ENCODE measurements at places on chromosomes 16 and 17. TPM values are rescaled to one million over a fixed set of nuclear protein-coding genes. Genes with fewer than 3 reads are reported as not detected.

- DNase-seq = no peak
Measured at GRCh38 chr17:42670789-42671657, 5.8 kb downstream of the PLEKHH3 start.

ASPHD1 gene
- total RNA-seq = 0.61 TPM

DNA sequence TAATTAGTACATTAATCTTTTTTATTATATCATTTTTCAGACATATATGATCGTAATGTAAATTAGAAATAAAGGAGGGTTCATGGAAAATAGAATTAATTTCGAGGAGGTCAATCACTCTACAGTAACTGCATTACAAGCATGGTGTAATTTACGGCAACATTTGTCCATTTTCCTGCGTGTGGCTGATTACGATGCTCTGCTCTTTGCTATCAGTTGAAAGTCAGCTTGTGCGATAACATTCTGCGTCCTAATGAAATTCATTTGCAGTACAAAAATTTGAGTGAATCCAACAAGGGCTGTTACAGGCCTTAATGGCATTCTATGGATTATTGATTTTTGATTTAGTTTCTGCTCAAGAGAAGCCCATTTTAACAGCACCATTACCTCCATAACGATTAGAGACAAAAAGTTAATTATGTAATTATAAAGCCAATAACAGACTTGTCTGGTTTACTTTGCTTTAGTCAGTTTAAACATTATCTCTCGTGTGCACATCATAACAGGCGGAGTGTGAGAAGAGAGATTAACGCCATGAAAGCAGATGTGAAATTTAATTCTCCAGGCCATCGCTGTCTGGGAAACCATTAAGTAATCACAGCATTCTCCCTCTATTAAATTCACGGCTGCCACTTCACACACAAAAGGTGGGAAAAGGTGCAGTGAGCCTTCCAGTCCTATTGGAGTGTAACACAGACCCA is 256.4 kb upstream of the IRX3 start:
- no peak for DNase-seq

DNA sequence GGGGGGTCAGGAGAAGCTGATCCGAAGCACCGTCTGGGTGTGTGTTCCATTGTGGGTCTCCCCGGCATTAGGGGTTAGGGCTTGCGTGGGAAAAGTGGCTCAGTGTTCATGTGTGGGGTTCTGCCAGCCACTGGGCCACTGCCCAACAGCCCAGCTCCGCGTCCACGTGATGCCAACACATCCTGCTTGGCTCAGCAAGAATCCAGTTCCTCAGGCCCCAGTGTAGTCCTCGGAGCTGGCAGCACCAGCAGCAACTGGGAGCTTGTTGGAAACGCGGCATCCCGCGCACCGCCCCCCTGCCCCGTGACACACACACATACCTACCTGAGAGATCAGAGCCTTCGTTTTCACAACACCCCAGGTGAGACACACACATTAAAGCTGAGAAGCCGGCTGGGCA is 18.9 kb downstream of the LGALS9 start:
- DNase-seq = no peak

DNA sequence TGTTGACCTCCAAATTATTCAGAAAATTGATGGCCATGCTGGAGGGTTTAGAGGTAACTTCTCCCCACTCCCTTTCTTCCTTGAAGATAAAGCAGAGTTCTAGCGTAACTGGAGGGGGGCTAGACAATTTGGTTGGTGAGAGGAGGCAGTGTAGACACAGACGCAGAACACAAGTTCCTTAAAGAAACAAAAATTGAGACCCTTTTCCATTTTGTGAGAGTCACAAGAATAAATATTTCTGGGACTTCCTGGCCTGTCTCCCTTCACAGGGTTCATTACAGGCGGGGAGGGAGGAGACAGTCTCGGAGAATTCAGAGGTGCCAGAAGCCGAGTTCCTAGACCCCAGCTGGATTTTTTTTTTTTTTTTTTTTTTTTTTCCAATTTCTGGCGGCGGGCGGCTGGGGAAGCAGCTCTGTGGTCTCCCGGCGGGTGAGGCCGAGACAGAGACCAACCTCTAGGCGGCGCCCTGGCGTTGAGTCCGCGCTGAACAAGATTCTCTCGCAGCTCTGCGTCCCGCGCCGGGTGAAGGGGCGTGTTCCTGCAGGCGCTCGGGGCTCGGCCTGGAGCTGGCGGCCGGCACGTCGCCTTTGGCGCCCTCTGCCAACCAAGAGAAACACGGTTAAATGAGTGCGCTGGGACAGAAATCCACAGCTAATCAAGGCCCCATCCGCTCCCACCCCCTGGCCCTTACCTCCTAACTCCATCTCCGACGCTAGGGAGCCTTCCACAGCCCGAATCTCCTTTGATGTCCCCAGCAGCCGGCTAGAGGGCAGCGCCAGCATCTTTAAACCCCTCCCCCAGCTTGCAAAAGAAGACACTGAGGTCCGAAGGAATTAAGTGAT is 10.2 kb upstream of the HOXB9 start:
- DNase-seq = no peak

LITAFD gene
- total RNA-seq = not detected

KRT31 gene
- total RNA-seq = not detected

DYNLRB2 gene
- total RNA-seq = not detected

DNA sequence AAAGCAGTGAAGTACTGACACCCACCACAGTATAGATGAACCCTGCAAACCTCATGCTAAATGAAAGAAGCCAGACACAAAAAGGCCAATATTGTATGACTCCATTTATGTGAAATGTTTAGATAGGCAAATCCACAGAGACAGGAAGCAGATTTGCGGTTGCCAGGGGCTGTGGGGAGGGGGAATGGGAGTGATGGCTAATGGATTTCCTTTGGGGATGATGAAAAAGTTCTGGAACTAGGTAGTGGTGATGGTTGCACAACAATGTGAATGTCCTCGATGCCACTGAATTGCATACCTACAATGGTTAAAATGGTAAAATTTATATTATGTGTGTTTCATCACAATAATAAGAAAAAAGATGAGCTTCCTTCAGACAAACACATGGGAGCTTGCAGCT is 28.4 kb upstream of the WFIKKN2 start:
- no peak for DNase-seq

ACSM3 gene
- total RNA-seq = 0.57 TPM

ADAP2 gene
- 9.5 TPM for total RNA-seq

DNA sequence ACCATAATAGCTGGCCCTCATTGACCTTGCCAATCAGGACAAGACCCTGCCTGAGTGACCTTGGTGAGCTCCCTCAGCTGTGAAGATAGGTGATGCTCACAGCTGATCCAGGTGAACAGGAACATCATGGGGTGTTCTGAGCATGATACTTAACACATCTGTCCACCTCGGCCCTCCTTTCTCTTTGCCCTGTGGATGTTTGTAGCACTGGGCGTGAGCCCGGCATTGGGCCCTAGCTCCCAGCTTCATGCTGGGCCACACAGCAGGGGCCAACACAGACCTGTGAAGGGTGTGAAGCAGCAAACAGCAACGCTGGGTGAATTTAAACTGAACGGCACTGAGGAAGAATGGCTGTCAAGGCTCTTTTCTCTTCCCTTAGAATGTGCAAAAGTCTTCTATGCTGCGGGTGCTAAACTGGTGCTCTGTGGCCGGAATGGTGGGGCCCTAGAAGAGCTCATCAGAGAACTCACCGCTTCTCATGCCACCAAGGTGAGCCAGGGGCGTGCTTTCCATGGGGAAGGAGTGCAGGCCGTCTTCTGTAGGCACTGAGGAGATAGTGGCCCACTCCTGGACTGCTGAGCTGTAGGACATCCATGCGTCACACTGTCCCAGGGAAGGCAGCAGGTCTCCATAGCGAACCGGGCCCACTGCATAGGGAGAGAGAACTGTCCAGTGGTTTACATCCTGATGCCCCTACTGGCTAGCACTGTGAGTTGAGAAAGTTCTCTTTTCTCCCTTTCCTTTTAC is 35.9 kb downstream of the TMEM11 start:
- no peak for DNase-seq

MPP3 gene
- total RNA-seq = 8.9 TPM

TNP2 gene
- total RNA-seq = not detected

HEATR3 gene
- total RNA-seq = 17.7 TPM

GRCh38 chr17:14165616-14166015 is 71.0 kb downstream of the CDRT15 start:
- DNase-seq = no peak

Measured in esophagus squamous epithelium (tissue), 5 donors.